ENCODE measurements at places on chromosomes 16 and 17. TPM values are rescaled to one million over a fixed set of nuclear protein-coding genes. Genes with fewer than 3 reads are reported as not detected.

TERB1 gene
- not detected for total RNA-seq

DCAF7 gene
- total RNA-seq: 22.4 TPM

TRAF4 gene
- total RNA-seq: 24.2 TPM

KDM6B gene
- 5.4 TPM for total RNA-seq

PLLP gene
- 0.40 TPM for total RNA-seq

AURKB gene
- total RNA-seq: 13.5 TPM

KRTAP2-3 gene
- not detected for total RNA-seq

AOC2 gene
- 0.66 TPM for total RNA-seq

CCL13 gene
- total RNA-seq: 3.5 TPM

KRTAP3-1 gene
- not detected for total RNA-seq

All from muscle of leg (tissue), 16 donors.